ENCODE measurements at places on chromosomes 13 and 19.

- peak overlapping the region; percentile 44 for H3K4me3 ChIP-seq
- H3K27me3 ChIP-seq = peaks cover 95% of the 10 kb centered on the region
- peaks cover 6% of the 10 kb centered on the region for H3K36me3 ChIP-seq
- no peak for DNase-seq
- H3K27ac ChIP-seq = no peak overlapping the region
- peaks cover 11% of the 10 kb centered on the region for H3K4me1 ChIP-seq
Observed at GRCh38 chr19:13023656-13024055, 28.4 kb downstream of the NFIX start.

DNA sequence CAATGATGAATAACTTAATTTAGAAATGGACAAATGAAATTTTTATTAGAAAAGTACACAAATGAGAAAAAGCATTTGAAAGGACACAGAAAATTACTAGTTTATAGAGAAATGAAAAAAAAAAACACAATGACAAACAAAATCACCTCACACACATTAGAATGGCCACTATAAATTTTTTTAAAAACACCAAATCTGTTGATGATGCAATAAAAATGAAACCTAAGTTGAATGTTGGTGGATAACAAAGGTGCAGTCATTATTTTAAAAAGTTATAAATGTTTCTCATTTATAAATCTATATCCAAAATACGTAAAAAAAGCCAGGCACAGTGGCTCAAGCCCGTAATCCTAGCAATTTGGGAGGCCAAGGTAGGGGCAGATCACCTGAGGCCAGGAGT is 20.8 kb downstream of the ZNF626 start:
- no peak overlapping the region for H3K27ac ChIP-seq
- no peaks in the 10 kb centered on the region for H3K4me1 ChIP-seq
- no peaks in the 10 kb centered on the region for H3K36me3 ChIP-seq
- H3K4me3 ChIP-seq = no peak overlapping the region

DNA sequence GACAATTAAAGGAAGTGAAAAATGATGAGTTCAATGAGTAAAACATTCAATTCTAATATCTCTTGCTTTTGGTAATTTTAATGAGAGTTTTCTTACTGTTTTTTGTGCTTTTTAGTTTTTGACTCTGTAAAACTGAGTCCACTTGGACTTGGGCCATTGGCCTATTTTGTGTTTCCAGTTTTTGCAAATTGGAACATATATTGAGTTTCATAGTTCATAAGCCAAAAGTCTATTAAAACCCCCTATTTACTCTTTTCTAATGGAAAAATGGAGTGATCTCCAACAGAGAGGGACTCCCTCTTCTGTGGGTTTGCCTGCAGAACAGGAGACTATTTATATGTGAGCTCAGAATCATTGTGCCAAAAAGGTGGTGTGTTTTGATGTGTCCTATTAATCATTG is 219.7 kb upstream of the SPRY2 start:
- H3K27ac ChIP-seq = no peak overlapping the region
- H3K27me3 ChIP-seq = no peaks in the 10 kb centered on the region
- DNase-seq = no peak
- H3K4me3 ChIP-seq = no peak overlapping the region
- H3K4me1 ChIP-seq = no peaks in the 10 kb centered on the region
- no peaks in the 10 kb centered on the region for H3K36me3 ChIP-seq

- no peak overlapping the region for H3K27ac ChIP-seq
- H3K27me3 ChIP-seq = no peaks in the 10 kb centered on the region
- no peak overlapping the region for H3K4me3 ChIP-seq
- peaks cover 1% of the 10 kb centered on the region for H3K4me1 ChIP-seq
- DNase-seq = no peak
- no peaks in the 10 kb centered on the region for H3K36me3 ChIP-seq
Observed at GRCh38 chr13:94176561-94176960, 302.9 kb downstream of the DCT start.

- no peaks in the 10 kb centered on the region for H3K36me3 ChIP-seq
- H3K27me3 ChIP-seq = no peaks in the 10 kb centered on the region
- no peak overlapping the region for H3K4me3 ChIP-seq
- no peak overlapping the region for H3K27ac ChIP-seq
- no peaks in the 10 kb centered on the region for H3K4me1 ChIP-seq
Observed at GRCh38 chr13:42649141-42649540, 75.2 kb downstream of the TNFSF11 start.

DNA sequence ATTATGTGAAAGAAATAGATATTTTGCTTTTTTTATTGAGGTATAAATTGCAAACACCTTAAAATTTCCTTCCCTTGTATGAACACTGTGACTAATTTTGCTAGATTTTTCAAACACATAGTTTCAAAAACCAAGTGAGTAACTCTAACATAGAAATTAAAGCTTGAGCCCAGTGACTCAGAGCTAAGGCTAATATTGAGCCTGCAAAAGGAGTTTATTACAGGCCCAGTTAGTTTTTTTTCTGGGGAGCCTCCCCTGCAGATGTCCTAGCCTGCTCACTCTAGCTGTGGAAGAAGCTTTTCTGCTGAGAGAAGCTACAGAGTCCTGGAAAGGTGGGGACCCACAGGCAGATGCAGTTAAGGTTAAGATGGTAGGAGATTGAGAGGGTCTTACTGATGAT is 3.4 kb downstream of the ZNF430 start:
- H3K4me3 ChIP-seq = no peak overlapping the region
- H3K36me3 ChIP-seq = peaks cover 9% of the 10 kb centered on the region
- H3K27ac ChIP-seq = no peak overlapping the region
- H3K4me1 ChIP-seq = no peaks in the 10 kb centered on the region

Data from small intestine (tissue), 16 donors.